Activated naive CD4-positive, alpha-beta T cell treated with anti-CD3 and anti-CD28 coated beads, Interleukin-2, amount 50 U/mL, for 16 hours (primary cell): ENCODE measurements at places on chromosomes 7 and 10.

GRCh38 chr7:156666368-156667109, 26.0 kb downstream of the RNF32 start:
- no peak for DNase-seq

DNA sequence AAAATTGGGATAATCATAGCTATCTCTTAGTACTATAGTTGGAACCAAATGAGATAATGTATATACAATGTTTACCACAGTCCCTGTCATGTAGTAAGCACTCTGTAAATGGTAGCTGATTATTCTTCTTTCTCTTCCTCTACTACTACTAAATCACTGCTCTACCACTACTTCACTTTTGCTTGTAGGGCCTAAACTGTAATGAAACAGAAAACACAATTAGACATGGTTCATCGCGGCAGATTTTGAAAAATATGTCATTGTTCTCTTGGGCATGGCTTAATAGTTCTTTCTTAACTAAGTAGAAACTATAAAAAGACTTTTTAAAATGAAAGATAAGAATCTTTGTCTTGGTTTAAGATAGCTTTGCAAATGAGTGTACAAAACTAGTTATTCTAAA, 34.9 kb downstream of the R3HCC1L start:
- DNase-seq = no peak

- DNase-seq = no peak
These were observed 76.0 kb upstream of the TMEM26 start for GRCh38 chr10:61529208-61529607.

DNA sequence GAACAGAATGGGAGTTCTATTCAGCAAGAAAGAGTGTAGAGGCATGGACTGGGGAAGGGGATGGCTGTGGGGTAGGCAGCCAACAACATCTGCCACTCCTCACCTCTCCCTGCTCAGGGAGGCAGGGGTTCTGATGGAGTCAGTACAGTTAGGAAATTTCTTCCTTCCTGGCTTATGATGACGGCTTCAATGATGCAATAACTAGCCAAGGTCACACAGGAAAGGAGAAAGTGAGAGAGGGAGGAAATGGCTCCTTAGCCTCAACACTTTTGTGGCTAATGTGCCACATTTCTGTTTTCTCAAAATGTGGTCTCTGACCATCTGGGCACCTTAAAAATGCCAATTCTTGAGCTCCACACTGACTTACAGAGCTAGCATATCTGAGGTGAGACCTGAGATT, 79.3 kb upstream of the PDZD8 start:
- no peak for DNase-seq

- no peak for DNase-seq
These were observed 120.0 kb downstream of the ATXN7L1 start for GRCh38 chr7:105756367-105756766.

- DNase-seq = no peak
These were observed 6.1 kb upstream of the VGF start for GRCh38 chr7:101171442-101171837.

DNA sequence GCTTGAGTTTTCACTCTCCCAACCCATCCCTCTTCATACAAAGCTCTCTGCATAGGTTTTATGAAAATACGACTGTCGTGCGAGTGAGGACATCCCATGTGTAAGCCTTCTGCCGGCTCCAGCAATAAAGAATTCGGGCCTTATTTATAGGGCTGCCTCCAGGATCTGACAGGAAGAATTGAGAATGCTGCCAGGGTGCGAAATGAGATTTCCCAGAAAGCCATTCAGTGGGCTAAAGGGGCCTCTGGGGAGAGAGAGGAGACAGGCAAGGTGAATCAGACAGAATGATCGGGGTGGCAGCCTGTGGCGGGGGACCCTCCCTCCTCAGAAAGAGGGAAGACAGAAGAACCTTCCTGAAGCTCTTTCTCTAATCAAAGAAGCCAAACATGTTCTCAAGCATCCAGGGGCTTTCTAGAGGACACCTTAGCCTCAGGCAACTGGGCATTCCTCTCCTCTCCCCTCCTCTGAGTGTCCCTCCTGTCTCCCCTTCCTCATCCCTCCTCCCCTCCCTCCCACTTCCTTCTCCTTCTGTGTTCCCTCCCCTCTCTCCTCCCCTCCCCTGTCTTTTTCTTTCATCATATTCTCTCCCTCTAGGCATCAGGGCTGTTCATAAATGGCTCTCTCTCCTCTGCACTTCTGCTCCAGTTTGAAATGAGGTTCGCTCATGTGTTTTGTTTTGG, 410.9 kb downstream of the TYW1 start:
- no peak for DNase-seq

- no peak for DNase-seq
These were observed 32.7 kb downstream of the SP8 start for GRCh38 chr7:20754001-20754400.

GRCh38 chr7:57274535-57275283, 142.5 kb upstream of the ZNF479 start:
- no peak for DNase-seq

DNA sequence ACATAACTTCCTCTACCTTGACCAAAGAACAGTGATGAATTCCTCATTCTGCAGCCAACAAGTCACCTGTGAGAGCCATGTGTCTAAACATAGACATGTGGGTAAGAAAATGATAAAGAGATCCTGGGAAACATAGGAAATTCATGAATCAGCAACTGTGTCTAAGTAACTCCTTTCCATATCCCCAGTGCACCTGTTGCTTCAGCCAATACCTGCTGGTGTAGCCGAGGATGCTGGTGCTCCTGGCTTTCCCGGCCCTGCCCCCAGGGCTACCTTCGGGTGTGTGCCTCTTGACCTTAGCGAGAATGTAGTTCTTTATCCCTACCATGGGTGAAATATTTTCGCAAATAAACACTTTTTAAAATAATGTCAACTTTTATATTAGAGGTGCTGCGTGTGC, 114.1 kb downstream of the OR13A1 start:
- DNase-seq = no peak

DNA sequence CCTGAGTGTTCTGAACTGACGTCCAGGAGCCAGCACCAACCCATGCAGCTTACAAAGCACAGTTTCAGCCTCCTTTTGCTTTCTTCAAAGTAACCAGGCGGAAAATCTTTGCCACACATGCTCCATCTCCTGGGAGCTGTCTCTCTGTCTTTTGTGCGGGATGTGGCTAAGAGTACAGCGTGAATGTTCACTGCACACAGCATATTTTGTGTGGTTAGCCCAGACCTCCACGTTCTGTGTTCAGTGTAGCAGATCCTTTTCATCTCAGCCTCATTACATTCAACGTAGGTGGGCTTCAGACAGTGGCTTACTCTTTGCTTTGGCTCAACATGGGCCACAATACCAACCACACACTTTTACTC, 200.8 kb downstream of the TNS3 start:
- no peak for DNase-seq

GRCh38 chr10:74917481-74918077, 91.2 kb downstream of the KAT6B start:
- DNase-seq = no peak

DNA sequence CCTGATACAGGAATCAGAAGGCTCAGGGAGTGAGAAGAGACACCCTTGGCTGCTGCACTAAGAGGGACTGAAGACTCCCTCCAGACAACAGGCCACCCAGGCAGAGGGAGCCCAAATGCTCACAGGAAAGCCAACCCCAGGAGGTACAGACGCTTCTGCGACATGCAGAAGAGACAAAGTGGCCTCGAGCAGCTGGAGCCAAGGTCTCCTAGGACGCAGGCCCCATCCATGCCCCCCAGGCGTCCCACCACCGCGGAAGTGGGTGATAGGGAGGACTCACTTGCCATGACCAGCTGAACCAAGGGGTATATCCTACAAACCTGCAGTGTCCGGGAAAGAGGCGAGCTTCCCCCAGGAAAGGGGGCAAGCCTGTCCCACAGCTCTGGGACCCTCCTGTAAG, 56.9 kb downstream of the CTBP2 start:
- DNase-seq = no peak

GRCh38 chr7:26193432-26194207, 6.9 kb downstream of the HNRNPA2B1 start:
- no peak for DNase-seq

DNA sequence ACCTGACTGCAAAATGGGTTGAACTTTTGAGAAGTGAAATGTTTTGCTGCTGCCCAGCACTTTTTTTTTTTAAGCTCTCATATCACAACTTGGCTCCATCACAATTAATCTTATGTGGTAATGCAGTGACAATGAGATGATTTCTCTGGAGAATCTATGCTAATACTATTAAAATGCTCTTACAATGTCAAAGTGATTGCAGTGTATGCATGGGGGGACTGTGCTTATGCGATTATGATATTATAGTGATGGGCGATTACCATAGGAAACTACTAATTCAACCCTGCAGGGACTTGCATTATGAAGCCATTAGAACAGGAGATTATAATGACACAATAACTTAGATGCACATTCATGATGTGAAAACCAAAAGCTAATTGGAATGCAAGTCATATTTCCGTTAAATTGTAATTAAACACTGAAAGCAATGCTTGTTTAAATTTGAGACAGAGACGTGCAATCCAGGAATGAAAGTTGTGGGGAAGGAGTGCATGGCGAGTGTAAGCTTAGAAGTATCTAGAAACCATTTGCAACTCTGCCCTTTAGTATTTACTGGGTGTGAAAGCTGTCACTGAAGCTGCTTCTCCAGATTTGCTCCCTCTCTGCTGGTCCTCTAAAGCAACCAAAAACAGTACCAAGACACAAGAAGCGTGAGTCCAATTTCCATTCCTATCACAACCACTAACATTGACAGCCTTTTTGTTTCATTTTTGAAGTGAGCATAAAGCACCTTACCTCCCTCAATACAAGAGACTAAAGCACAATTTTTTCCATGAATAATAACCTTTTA, 21.6 kb downstream of the PTER start:
- DNase-seq = no peak

- DNase-seq = no peak
These were observed 89.3 kb downstream of the MRPL32 start for GRCh38 chr7:43021431-43021830.

DNA sequence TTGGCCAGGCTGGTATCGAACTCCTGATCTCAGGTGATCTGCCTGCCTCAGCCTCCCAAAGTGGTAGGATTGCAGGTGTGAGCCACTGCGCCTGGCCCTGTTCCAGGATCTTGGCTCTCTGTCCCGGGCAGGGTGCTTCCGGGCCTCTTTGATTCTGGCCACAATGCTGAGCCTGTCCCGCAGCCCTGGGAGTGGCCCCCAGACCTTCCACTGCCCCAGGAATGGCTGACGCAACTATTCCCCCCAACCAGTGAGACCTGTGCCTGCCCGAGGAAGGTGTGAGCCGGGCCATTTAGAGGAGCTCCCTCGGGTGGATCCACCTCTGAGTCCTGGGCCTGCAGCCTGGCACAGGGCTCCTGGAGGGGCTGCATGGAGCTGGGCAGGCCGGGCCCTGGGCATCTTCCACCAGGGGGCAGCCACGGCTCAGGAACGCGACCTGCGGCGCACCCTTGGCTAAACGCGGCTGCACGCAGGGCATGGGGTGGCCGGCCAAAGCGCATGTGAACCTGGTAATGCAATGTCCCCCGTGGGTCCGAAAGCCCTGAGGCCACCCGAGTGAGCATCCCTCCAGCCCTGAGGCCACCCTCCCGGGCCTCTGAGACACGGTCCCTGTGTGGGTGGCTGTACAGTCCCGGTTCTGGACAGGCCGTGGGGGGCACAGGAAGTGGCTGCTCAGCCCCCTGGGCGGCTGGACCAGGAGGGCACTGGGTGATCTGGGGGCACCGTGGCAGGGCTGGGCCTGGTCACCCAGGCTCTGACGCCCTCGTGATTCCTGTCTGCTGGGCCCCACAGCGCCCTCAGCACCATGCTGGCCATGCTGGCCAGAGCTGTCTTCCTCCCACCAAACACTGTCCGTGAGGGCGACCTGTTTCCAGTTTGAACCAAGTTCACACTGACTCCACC, 24.8 kb downstream of the GRIFIN start:
- peak; percentile 81 for DNase-seq

GRCh38 chr10:112790921-112791320, 159.1 kb upstream of the TCF7L2 start:
- DNase-seq = no peak

- DNase-seq = peak; percentile 22
These were observed 846 bp downstream of the DNAJC1 start for GRCh38 chr10:22002591-22003176.

GRCh38 chr10:63866747-63867140, 345.5 kb downstream of the REEP3 start:
- no peak for DNase-seq

- DNase-seq = no peak
These were observed 657 bp downstream of the CDNF start for GRCh38 chr10:14837003-14837756.

GRCh38 chr10:128069351-128070051, 56.7 kb downstream of the MKI67 start:
- DNase-seq = peak; percentile 80

DNA sequence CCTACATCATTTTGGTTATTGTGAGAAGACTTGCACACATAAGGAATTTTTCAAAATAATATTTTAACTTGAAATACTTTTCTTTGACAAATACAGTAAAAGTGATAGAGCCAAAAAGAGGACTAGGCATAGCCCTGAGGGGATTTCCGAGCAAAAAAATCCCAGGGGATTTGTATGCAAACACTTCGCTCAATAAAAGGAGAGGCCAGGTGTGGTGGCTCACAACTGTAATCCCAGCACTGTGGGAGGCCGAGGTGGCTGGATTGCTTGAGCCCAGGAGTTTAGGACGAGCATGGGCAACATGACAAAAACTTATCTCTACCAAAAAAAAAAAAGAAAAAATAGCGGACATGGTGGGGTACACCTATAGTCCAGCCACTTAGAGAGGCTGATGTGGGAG, 193.0 kb downstream of the PCDH15 start:
- DNase-seq = no peak

GRCh38 chr10:119020627-119020946, 8.9 kb upstream of the NANOS1 start:
- peak; percentile 19 for DNase-seq

DNA sequence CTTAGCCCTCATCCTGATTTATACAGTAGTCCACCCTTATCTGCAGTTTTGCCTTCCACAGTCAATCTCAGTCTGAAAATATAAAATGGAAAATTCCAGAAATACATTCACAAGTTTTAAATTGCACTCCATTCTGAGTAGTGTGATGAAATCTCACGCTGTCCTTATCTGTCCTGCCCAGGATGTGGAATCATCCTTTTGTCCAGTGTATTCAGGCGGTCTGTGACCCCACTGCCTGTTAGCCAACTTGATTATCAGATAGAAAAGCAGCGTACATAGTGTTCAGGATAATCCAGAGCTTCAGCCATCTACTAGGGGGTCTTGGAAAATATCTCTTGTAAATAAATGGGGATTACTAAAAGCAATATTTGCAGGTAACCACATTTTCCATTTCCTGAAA, 146.3 kb downstream of the MALRD1 start:
- DNase-seq = no peak

GRCh38 chr10:22758867-22759266, 44.5 kb upstream of the PIP4K2A start:
- no peak for DNase-seq

- no peak for DNase-seq
These were observed 24.2 kb downstream of the WIPI2 start for GRCh38 chr7:5214236-5214635.

DNA sequence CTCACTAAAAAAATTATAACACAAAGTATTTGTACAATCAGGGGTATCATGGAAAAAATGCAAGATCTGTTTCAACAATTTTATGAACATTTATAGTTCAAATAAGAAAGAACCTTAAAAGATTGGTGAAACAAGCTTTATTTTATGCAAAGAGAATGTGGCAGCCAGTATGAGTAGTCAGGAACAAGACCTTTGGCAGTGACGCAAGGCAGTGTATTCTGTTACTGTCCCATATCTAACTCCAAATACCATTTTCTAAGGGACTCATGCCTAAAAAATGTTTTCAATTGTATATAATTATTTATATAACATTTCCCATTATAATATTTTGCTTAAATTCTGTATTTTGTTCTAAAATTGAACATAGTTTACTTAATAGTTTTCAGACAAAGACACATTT, 19.1 kb upstream of the FAM53B start:
- no peak for DNase-seq
